ENCODE measurements at places on chromosomes 6 and 20.

GRCh38 chr20:39837561-39837960, 851.5 kb downstream of the MAFB start:
- DNase-seq, result no peak

DNA sequence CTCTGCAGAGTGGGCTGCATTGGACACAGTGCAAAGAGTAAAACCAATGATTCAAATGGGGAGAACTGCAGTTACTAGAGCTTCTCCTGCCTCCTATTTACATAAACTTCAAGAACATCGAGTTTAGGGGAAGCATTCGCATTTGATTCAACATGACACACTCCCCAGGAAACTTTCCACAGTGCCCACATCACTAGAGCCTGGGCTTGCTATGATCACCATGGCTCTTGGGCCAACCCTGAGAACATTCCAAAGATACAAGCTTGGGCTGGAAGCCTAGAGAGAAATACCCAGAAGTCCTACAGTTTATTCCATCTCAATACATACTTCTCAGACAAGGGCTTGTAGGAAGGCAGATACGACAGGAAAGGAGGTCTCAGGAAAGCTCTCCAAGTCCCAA, 337.9 kb downstream of the CD83 start:
- DNase-seq, result no peak

DNA sequence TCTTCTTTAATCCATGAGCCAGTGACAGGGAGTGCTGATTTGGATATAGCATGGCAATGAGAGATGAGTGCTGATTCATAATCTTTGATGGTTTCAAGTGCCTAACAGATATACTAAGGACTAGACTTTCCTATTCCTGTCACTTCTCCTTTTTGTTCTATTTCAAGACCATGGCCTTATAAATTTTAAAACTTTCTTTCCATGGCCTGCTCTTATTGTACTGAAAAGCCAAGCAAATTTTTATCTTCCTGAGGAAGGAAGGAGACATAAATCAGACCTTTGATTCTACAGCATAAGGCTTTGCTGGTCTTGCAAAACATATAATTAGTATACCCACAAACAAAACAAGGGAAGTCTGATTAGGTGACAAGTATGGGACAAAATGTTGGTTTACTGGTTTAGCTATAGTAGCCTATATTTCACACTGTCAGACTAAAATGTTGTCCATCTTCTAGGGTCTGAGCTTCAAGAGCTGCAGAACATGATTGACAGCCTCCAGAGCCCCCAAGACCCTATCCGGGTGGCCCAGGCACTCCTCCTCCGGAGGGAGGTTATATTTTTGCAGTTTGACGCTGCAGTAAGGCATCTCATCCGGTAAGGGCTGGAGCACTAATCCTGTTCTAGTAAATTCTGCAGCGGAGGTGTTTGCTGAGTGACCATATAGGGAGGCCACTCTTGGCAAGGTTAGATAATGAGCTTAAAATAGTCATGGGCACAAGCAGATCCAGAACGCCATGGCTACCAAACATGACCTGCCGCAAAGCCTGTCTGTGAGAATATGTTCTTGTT, 82.3 kb downstream of the CD164 start:
- no peak for DNase-seq

DNA sequence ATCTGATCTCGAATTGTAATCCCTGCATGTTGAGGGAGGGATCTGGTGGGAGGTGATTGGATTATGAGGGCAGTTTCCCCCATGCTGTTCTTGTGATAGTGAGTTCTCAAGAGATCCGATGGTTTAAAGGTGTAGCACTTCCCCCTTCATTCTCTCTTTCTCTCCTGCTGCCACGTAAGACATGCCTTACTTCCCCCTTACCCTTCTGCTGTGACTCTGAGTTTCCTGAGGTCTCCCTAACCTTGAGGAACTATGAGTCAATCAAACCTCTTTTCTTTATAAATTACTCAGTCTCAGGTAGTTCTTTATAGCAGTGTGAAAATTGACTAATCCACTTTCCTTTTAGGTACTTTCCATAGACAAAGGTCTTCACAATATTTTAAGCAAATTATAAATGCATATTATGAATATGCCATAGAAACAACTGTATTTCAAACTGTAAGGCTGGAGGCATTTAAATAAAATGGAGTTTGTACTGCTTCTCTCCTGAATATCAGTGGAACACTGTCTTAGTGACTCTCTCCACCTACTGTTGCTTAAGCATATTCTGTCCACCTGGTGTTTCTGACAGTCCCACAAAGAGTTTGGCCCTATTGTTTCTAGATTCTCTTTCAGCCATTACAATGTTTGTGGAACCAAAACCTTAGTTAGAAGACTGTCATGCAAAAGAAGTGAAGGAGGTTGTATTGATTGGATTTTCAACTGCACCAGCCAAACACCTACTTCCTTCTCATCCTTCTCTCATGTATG, 24.3 kb upstream of the IL17A start:
- DNase-seq, result peak; percentile 13

DNA sequence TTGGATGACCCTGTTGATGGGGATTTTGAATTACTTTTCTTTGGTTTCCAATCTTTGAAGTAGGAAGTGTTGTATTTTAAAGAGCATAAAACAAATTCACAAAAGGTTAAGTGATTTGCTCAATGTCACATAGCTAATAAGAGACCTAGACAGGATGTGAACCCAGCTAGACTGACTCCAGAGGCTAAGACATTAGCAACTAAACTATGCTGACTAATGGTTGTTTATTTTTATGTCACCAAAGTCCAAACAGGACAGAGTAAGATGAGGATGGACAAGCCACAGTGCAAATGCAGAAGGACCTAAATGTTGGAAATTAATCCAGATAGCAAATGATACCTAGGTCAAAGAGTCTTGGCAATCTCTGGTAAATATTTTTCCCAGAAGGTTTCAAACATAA, 38.0 kb downstream of the OGFRL1 start:
- DNase-seq, result no peak

DNA sequence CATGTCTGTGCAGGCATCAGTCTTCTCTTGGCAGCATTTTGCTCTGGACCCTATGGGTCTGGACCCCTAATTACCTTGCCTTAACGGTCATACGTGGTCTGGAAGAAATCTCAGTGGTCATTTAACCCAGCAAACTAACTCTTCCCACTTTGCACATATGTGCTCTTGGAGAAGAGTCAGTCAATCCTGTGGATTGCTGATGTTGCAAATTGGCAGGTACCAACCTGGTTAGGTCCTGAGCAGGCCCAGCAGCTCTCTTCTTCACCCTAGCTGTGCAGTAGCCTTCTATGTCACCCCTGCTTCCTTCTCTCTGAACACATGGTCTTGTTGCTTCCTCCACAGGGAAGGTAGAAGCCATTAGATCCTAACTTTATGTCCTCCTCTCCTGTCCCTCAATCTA, 1.6 kb downstream of the CEP43 start:
- no peak for DNase-seq

DNA sequence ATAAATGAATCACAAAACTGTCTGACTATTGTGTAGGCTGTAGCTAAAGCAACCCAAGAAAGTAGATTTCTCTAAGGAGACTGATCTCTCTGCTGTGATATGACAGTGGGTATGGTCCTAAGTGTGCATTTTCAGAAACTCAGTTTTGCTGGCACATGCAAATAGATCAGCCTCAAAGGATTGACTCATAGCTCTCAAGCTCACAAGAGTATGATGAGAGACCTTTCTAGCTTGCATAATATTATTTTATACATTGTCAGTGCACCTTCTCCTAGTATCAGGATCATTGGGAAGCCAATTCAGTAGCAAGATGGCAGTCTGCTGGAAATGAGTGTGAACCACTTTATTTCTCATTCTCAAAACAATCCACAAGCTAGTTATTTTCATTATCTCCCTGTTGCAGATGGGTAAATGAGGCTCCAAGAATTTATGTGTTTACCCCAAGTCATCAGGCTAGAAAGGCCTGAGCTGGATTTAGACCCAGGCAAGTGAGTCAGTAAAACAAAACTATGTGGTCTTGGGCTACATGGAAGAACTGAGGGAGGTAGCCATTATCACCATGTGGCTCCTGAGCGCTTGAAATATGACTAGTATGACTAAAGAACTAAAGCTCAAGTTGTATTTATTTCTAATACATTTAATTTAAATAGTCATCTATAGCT, 27.9 kb upstream of the PLCB4 start:
- DNase-seq, result no peak

DNA sequence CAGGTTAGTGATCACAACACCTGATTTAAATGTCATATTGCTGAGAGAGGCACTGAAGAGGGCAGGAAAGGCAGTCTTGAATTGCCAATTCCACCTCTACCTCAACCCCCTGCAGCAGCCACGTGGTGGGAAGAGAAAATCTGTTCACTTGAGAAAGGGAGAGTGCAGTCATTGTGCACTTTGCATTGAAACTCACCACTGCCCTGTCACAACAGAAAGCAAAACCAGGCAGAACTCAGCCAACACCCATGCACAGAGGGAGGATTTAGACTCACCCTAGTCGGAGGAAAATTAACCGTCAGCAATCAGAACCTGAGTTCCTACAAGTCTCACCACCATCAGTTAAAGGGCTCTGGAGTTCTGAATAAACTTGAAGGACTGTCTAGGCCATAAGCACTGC, 1040.2 kb downstream of the HACE1 start:
- DNase-seq, result no peak

GRCh38 chr6:153872946-153873345, 166.1 kb upstream of the OPRM1 start:
- no peak for DNase-seq

DNA sequence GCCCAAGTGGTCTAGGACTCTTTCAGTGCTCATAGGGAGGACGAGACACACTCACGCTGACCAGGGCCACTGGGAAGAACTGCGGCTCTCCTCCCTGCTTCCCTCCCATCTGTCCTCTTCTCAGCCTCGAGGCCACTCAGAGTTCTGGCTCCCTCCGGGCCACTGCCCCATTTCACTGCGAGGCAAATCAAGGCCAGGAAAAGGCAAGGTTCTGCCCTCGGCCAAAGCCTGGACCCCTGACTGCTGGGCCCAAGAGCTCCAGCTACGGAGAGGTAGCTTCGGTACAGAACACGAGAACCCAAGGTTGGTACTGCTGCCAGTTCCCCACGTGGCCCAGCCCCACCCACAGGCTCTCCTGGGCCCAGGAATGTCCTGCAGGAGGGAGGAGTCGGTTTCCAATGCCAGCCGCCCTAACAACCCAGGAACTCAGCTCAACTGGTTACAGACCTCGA, 14.7 kb downstream of the PI16 start:
- DNase-seq, result no peak

DNA sequence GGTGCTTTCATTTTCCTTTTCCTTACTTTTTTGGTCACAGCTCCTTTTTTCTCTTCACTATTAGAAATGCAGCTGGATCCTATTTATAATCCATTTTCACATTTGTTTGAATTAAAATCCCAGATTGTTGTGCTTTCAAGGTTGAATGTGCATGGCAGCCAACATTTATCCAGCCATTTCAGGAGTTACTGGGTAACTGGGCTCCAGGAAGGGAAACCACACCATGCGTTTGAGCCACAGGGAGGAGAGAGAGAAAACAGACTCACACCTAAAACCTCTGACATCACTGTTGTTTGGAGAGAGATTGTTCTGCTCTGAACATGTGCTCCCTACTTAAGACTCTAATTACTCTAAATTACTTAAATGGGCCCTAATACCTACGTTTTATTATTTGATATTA, 173.4 kb downstream of the BMP2 start:
- no peak for DNase-seq

- no peak for DNase-seq
These were observed 232.6 kb upstream of the PDE10A start for GRCh38 chr6:165895421-165896165.

DNA sequence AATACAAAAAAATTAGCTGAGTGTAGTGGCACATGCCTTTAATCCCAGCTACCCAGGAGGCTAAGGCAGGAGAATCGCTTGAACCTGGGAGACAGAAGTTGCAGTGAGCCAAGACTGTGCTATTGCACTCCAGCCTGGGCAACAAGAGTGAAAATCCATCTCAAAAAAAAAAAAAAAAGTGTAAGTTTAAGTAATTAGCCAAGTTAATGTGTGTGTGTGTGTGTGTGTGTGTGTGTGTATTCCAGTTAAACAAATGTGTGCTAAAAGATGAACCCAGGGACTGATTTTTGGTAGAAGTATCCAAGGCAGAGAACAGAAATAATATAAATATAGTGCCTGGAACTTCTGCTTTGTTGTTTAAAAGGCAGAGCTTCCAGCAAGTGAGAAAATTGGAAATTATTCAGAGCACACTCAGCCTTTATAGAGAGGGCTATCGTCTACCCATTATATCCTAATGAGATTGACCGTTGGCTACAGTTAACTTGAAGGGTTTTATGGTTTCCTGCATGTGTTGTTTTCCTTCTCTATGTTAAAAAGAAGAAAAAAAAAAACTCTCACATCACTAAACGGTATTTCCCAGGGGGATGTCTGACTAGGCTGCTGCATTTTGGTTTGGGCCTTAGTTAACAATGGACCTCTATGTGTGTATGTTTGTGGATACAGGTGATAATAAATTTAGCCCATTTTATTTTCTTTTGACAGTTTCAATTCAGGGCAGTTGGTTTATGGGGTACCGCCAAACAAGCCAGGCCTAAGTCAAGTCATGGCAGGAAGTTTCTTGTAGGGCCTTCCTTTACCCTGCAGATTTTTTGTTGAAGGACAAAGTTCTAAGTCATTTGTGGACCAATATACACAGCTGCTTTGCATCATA, 9.8 kb downstream of the SOX4 start:
- DNase-seq, result no peak

- no peak for DNase-seq
These were observed 10.9 kb upstream of the ZBTB2 start for GRCh38 chr6:151402228-151402627.

- peak; percentile 44 for DNase-seq
These were observed 61.9 kb upstream of the JARID2 start for GRCh38 chr6:15183979-15184378.

- no peak for DNase-seq
These were observed 2.8 kb upstream of the CDH22 start for GRCh38 chr20:46311039-46311650.

GRCh38 chr20:33284284-33284683, 1.3 kb downstream of the BPIFB1 start:
- DNase-seq, result no peak

DNA sequence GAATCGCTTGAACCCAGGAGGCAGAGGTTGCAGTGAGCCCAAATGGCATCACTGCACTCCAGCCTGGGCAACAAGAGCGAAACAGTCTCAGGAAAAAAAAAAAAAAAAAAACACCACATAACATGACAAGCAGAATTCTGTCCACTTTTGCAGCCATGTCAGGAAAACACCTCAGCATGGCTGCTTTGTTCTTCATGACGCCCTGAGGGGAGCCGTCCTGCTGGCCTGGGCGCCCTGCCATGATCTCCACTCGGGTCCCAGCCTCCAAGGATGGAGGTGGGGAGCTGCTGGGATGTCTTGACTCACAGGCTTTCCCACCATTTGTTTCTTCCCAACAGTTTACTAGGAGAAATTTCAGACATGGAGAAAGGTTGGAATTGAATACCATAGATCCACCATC, 42.2 kb downstream of the SNX9 start:
- DNase-seq, result no peak

All from stimulated activated CD4-positive, alpha-beta T cell treated with anti-CD3 and anti-CD28 coated beads, Interleukin-2, amount 100 ng/mL, for 24 hours (primary cell).